Psoas muscle (tissue), 8 donors: ENCODE measurements at places on chromosomes 12 and 14. TPM values are rescaled to one million over a fixed set of nuclear protein-coding genes. Genes with fewer than 3 reads are reported as not detected.

- no peak for DNase-seq
Measured at GRCh38 chr12:109619002-109619604, 45.5 kb downstream of the MVK start.

DNAH10 gene
- total RNA-seq: 0.59 TPM

- peak; percentile 53 for DNase-seq
Measured at GRCh38 chr12:42482041-42482747, 107.4 kb downstream of the PRICKLE1 start.

ANKS1B gene
- 4.8 TPM for total RNA-seq

DNA sequence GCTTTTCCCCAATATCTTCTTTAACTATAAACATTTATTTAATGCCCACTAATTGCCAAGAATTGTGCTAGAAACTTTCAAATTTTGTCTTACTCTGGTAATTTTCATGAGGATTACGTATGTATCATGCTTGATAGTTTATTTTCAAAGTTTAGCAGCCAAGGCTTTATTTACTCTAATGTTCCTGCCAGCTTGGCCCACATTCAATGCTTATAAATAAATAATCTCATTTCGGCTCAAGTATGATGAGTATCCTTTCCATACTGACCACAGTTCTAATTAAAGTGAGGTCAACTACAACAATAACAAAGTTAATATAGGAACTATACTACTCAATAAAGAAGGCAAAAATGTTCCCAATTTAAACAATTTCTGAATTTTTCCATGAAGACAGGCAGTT is 259.2 kb downstream of the MED13L start:
- no peak for DNase-seq
